ENCODE measurements at places on chromosomes 3 and 15.

GRCh38 chr3:37256447-37256846 lies 82.1 kb upstream of the LRRFIP2 start:
- DNase-seq: no peak

DNA sequence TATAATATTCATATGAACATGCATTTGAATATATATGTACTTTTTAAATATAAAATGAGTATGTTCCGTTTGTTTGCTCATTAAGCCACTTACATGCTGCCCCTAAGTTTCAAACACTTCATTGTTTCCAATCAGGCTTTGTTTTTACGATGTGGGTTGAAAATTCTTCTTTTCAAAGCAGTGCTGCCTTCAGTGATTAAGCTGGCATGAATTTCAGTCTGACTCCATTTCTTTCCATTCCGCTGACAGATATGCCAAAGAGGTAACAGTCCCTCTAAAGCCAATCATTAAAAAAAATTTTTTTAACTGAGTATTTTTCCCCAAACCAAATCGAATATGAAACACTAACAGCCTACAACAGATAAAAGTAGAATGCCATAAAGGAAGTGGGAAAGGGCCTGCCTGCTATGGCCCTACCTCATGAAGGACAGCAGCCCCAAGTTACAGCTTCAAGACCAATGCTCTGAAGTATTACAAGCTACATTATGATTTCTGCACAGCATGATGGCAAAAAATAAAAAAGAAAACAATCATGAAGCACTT lies 40.0 kb downstream of the DCUN1D1 start:
- no peak for DNase-seq

GRCh38 chr3:100263583-100263982 lies 2.8 kb downstream of the TBC1D23 start:
- no peak for DNase-seq

GRCh38 chr15:54035616-54036015 lies 57.4 kb downstream of the UNC13C start:
- no peak for DNase-seq

GRCh38 chr3:122974764-122975162 lies 52.8 kb downstream of the SEMA5B start:
- no peak for DNase-seq

DNA sequence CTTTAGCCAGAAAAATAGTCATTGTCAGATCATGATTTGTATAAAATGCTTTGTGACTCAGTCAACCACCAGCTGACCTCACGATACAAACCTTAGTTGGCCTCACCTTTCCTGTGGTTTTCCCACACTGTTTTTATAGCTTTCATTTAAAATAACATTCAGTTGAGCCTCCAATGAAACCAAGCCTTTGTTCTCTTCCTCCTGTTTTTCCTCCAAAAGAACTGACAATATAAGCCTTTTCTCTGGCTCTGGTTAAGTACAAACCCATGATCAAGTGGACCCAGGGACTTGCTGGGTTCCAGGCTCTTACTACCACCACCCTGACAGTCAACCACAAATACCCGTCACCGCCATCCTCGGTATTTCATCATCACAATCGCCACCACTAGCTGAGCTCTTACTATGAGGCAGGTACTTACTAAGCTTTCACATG lies 81.7 kb downstream of the TAMM41 start:
- DNase-seq: no peak

DNA sequence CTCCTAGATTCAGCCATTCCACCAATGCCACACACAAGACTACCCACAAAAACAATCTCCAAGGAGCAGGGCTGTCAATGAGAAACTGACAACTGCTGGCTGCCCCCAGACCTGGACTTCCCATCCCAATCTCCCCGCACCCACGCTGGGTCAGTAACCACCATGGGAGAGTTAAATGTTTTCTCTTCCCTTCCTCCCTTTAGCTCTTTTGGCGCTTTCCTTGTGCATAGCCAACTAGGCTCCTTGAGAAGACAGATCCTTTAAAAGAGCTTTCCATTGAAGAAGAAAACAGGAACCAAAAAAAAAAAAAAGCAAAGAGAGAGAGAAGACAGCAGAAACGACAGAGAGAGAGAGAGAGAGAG lies 8.3 kb downstream of the BCL6 start:
- no peak for DNase-seq

DNA sequence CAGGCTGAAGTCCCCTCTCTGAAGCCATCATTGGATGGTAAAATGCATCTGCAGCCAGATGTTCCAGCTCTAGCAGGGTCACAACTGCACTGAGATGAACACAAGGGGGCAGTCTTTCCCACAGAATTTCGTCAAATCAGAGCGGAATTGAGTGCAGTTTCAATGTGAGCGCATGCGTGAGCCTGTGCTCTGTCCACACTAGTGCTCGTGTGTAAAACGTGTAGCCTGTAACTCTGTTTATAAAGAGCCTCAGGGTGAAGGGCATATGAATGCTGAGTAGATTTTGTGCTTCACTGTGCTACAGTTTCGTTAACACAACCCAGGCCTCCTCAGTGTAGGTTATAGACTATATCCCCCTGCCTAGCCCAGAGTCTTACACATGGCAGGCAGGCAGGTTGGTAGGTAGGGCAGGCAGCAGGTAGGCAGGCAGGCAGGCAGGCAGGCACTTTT lies 92.7 kb upstream of the GOLGA6L4 start:
- peak; percentile 46 for DNase-seq
